MG63 (cell line): ENCODE measurements at places on chromosomes 4 and X. TPM values are rescaled to one million over a fixed set of nuclear protein-coding genes. Genes with fewer than 3 reads are reported as not detected.

ANOS1 gene
- not detected in 2 replicates for total RNA-seq

MAGEA2 gene
- not detected in 2 replicates for total RNA-seq

CT45A3 gene
- total RNA-seq, result not detected in 2 replicates

WAS gene
- 0.79 TPM in 1 of 2 replicates, not detected in the other for total RNA-seq

BEND2 gene
- not detected in 2 replicates for total RNA-seq

SYP gene
- total RNA-seq, result 0.17 and 0.63 TPM in 2 replicates
